ENCODE measurements at places on chromosomes 5 and 9.

DNA sequence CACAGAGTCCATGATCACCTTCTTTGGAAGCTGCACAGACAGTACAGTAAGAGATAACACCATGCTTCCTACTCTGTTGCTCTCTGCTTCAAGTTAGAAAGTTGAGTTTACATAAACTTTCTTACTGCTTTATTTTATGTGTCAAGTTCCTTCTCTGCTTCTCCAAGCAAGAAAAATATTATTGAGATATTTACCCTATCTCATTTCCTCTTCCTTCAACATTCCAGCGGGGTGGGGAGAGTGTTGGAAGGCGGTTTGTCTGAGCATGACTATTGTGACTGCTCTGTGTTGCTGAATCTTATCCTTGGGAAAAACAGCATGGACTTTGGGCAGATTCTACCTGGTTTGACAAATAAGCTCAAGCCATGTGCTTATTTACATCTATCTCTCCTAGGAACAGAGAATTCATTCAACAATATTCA lies 66.9 kb upstream of the EPB41L4A start:
- no peak for DNase-seq

DNA sequence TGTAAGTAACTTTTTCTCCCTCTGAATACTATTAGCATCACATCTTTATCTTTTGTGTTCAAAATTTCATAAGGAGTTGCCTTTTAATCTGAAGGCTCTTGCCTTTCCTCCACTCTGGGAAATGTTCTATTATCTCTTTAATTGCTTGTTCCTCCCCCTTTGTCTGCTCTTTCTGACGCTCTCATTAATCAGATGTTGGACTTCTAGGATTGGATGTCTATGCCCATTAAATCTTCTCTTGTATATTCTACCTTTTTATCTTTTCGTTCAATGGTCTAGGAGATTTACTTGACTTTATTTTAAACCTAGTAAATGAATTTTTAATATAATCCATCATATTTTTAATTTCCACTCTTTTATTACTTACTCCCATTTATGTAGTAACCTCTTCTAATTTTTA lies 76.7 kb downstream of the MARCHF3 start:
- DNase-seq = no peak

DNA sequence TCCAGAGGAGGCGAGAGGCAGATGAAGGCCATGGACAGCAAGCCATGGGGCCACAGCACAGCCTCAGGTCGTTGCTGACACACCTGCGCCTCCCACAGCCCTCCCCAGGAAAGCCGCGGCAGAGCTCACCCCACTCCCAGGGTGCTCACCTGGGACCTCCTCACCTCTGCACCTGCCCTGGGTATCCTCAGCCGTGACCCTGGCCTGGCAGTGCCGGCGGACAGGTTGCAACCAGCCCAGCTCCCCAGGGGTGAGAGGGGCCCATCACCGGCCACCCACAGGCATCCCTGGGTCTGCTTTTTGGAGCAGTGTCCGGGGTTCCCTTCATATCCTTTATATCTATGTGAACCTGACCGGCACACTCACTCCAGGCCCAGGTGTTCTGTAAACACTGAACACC lies 30.4 kb upstream of the FCN1 start:
- DNase-seq = no peak

DNA sequence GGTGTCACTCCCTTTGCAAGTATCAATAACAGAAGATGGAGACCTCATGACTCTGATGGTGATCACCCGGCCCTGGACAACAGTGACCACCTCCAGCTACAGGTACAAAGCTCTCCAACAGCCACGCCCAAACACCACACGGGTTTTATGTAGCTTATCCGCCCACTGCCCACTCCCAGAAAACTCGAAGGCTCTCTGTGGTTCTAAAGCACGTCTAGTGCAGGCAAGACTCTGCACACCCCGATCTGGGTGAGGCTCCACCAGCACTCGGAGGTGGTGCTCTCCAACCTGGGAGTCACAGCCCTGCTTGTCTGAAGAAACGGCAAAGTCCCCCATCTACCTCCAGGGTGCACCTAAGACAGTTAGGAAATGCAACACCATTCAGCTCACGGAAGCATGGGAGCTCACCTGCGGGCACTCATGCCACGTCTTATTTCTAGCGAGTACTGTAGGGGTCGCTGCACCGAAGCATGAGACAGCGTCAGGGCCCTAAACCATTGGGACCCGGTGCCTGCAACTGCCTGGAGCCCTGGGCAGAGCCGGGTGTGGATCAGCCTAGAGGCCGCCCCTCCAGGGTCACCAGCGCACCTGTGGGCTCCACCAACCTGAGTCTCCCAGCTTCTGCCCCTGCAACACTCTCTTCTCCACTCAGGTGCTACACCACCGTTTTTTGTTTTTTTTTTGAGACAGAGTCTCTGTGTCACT lies 58.1 kb upstream of the ZNF354A start:
- DNase-seq = no peak

DNA sequence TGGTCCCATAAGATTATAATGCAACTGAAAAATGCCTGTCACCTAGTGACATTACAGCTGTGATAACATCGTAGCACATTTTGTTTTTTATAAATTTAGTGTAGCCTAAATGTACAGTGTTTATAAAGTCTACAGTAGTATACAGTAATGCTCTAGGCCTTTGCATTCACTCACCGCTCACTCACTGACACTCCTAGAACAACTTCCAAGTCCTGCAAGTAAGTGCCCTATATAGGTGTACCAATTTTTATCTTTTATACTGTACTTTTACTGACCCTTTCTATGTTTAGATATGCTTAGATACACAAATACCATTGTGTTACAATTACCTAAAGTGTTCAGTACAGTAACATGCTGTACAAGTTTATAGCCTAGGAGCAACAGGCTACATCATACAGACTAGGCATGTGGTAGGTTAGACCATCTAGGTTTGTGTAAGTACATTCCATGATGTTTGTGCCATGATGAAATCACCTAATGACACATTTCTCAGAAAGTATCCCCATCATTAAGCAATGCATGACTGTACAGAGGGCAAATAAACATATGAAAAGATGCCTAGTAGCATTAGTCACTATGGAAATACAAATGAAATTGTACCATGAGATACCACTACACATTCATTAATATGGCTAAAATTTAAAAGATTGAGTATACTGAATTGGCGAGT lies 127.6 kb downstream of the TRPM6 start:
- no peak for DNase-seq

DNA sequence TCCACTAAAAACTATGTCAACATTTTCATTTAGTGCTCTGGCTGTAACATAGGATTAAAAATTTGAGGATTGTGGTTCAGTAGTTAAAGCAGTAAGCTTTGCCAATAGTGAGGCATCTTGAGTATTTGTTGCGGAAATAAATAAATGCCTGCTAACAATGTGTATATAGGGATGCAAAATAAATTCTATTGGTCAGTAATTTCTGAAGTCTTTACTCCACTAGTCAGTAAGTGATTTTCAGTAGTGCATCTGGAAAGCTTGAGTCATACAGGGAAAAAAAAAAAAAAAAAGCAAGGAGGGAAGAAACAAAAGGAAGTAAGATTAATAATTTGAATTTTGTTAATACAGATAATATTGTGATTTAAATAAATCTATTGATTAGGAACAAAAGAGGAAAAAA lies 21.0 kb downstream of the NIPBL start:
- DNase-seq = no peak

GRCh38 chr9:77981332-77981731 lies 50.3 kb downstream of the GNAQ start:
- DNase-seq = no peak

DNA sequence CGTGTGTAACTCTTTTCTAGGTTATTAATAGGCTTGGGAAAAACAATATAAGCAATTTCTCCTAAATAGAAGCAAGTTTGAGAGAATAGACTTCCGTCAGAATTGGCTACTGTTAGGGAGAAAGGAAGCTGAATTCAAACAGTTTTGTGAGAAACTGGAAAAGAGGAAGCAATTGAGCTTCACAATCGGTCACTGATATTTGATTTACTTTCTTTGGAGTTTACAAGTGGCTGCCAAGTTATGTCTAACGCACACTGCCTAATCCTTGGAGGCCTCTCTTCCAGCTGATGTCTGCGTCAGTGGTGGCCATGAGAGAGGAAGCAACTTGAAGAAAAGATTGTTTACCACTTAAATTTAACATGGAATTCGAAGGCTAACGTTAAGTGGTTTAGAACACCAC lies 319.5 kb downstream of the ADGRV1 start:
- DNase-seq = no peak

DNA sequence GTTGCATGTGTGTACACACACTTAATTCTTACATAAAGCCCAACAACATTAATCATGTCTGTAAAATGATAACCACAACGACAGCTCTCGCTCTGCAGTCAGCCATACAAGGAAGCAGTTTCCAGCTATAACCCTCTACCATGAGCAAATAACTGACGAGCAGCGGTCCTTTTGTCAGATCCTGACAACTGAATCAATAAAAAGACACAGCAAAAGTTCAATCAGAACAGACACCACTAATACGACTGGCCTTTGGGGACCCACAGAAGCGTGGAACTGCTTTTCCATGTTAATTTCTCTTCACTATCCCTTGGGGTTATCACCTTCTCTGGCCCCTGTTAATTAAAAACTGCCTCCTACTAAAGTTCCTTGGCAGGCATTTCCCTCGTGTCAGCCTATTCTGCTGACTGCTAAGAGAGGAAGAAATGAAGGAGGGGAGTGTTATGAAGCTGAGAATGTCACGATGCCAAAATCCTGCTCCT lies 722.8 kb upstream of the GRAMD2B start:
- no peak for DNase-seq

DNA sequence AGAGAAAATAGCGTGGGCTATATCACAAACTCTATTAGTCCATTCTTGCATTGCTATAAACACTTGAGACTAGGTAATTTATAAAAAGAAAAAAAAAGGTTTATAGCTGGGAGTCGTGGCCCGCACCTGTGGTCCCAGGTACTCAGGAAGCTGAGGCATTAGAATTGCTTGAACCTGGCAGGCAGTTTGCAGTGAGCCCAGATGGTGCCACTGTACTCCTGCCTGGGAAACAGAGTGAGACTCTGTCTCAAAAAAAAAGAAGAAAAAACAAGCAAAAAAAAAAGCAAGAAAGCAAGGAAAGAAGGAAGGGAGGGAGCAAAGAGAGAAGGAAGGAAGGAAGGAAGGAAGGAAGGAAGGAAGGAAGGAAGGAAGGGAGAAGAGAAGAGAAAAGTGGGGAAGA lies 904.2 kb upstream of the EDIL3 start:
- no peak for DNase-seq

GRCh38 chr5:123367739-123368138 lies 55.5 kb downstream of the CEP120 start:
- no peak for DNase-seq

GRCh38 chr9:86355814-86356213 lies 1.6 kb upstream of the TUT7 start:
- no peak for DNase-seq

DNA sequence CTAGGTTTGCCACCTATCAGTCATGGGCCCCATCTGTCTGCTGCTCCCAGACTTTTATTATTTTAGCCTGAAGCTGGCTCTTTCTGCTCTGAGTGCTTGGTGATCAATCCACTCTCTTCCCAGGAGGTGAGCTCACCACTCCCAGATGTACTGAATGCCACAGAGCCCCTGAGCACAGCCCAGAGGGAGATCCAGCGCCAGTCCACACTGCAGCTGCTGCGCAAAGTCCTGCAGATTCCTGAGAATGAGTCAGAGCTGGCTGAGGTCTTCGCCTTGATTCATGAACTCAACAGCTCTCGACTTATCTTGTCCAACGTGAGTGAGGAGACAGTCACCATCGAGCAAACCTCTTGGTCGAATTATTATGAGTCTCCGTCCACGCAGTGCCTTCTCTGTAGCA lies 36.0 kb downstream of the HMGXB3 start:
- DNase-seq = no peak

DNA sequence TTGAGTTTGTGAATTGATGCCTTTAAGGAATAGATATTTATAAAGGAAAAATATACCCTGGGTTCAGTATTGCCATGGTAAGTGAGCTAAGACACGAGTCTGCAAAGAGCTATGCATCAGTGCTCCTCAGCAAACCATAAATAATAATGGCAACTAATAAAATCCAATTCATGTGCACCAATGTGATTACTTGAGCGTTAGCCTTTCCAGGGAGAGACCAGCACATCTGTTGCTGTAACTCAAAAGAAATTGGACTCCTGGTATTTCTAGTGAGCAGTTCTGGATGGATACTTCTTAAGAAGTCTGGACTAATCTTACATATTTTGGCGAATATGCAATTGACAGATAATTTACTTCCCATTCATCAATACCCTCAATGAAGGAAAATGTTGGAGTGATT lies 373.3 kb downstream of the ARHGEF28 start:
- no peak for DNase-seq

GRCh38 chr9:101848485-101848919 lies 110.1 kb upstream of the GRIN3A start:
- no peak for DNase-seq

DNA sequence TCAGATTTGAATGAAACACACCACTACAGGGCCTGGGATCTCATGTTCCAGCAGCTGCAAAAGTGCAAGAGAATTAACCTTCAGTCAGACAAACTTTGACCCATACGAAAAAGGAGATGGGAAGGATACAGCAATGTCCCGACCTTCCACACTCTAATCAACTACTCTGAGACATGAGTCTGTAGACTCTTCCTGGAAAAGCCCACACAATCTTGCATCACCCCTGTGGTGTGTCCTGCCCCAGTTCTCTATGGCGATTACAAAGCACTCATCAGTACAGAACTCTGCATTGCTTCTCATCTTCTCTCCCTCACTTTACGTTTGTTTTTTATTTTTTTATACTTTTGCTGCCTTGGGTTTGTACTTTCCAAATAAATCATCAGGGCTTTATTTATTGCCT lies 241.0 kb upstream of the KIF2A start:
- DNase-seq = no peak

DNA sequence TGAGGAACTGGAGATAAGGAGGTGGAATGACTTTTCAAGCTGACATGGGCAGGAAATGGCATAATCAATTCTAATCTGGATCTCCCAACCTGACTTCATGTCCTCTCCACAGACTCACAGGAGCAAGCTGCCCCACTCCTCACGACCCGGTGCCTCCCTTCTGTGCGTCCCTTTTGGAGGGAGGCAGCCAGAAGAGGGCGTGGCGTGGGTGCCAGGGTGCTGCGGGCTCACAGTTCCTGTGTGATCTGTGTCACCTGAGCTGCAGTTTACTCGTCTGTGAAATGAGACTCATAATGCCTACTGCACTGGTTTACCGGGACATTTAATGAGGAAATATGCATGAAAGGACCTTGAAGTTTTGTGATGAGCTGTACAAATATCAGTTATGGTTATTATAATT lies 207.4 kb downstream of the DAB2IP start:
- no peak for DNase-seq

GRCh38 chr5:1735320-1735970 lies 64.2 kb downstream of the MRPL36 start:
- no peak for DNase-seq

GRCh38 chr9:78118742-78119473 lies 87.3 kb upstream of the GNAQ start:
- no peak for DNase-seq

- DNase-seq = no peak
These were observed 159.4 kb downstream of the PIK3R1 start for GRCh38 chr5:68374796-68375518.

GRCh38 chr9:123267481-123268198 lies 746 bp downstream of the STRBP start:
- DNase-seq = peak; percentile 10

All from stimulated activated CD4-positive, alpha-beta T cell treated with anti-CD3 and anti-CD28 coated beads, Interleukin-12 subunit alpha, Interleukin-12 subunit beta, amount 100 ng/mL, for 4 hours (primary cell).